ENCODE measurements at places on chromosomes 4 and X.

GRCh38 chr4:175776217-175776616, 35.8 kb downstream of the GPM6A start:
- DNase-seq = no peak

DNA sequence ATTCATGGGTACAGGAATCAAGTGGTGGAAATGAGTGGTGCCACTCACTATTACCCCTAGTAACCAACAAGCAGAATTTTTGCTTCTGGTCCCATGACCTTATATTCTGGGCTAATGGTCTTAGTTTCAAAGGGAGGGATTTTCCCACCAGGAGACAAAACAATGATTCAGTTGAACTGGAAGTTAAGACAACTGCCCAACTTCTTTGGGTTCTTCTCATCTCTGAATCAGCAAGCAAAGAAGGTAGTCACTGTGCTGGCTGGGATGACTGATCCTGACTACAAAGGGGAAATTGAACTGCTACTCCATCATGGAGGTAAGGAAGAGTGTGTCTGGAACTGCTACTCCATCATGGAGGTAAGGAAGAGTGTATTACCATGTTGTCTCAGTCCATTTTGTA, 87.2 kb downstream of the IL13RA2 start:
- peak; percentile 37 for DNase-seq

DNA sequence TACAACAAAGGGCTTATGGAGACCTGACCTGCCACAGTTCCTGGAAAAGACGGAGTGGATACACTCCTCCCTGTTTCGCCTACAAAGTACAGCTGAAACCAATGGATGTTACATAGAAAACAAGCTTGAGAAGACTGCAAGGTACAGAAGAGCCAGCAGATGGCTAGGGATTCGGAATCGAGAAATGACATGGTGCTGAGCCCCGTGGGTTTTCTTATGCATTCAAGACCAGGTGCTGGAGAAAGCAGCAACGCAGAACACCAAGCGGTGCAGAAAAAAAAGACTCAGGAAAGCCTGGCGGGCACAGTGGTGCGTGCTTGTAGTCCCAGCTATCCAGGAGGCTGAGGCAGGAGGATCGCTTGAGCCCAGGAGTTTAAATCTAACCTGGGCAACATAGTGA, 13.8 kb downstream of the TIMM17B start:
- no peak for DNase-seq

DNA sequence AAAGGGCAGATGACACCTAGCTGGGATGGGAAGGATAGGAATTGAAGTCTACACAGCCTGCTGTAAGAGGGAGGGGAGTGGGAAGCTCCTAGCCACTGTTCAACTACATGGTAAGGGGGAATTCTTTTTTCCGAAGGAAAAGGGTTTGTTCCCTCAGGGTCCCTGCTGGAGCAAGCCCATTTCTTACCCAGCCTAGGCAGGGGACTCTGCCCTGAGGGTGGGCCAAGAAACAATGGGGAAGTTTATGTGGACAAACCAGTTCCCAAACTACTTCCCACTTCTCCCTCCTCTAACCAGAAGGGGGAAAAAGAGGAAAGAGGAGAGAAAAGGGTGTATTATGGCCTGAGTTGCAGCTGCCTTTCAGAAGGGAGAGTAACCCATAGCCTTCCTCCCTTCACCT, 13.5 kb upstream of the VSIG4 start:
- DNase-seq = no peak

All from HT1080 (cell line).